ENCODE measurements at places on chromosomes 7 and 10.

DNA sequence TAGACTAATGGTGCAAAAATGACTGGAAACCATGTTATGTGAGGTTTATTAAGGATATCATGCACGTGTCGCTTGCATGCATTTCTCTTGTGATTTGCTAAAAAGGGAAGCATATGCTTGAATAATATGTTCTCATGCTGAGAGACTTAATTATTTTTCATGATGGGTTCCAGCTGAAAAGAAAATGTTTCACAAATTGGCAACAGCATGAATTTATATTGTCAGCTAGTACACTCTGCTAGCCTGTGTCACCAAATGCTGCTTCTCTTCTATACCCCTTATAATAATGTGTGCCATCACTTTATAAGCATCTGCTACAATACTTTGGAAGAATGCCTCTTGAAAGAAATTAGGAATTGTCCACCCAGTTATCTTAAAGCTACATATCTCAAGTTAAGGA, 63.0 kb downstream of the GNAI1 start:
- DNase-seq, result no peak

- no peak for DNase-seq
These were observed 189.1 kb upstream of the FRMD4A start for GRCh38 chr10:14519785-14520184.

- DNase-seq, result no peak
These were observed 90.4 kb downstream of the DYNC2I1 start for GRCh38 chr7:158946771-158947170.

DNA sequence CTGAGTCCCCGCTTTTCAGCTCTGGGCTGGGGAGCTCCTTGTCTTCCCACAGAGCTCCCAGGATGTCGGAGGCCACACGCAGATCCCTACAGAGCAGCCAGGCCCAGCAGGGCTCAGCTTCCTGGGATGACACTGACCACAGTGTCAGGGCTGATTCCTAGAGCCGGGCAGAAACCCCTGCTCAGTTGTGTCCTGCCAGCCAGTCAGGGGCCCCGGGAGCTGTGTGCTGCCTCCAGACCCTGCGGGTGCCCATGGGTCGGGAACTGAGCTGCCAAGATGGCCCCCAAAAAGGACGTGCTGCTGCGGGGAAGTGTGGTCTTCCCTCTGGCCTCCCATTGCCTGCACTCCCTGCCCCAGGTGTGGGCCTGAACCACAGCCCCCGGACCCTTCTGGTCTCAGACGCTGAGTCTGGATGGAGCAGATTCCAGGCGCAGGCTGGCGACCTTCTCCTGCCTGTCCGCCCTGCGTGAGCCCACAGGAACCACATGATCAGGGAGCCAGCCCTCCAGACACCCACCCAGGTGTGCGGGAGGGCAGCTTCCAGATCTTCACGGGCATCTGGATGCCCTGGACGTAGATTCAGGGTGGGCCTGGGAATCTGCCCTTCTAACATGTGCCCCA, 217.4 kb downstream of the MAD1L1 start:
- DNase-seq, result no peak

DNA sequence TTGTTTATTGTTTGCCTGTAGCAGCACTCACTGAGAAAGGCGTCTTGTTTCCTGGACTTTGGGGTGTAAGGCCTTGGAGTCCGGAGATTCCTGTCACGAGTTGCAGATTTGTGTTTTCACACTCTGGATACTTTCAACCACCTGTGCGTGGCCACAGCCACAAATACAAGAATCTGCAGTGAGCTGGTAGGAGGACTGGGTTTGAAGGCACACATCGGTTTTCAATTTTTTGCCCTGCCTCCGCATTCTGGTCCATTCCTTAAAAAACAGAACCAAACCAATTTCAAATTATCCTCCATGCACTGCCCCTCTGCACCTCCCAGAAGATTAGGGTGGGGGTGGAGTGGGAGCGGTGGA, 619 bp downstream of the EXOC4 start:
- DNase-seq, result peak; percentile 7

Measured in effector memory CD8-positive, alpha-beta T cell (primary cell).